ENCODE measurements at places on chromosomes 12 and 14.

DNA sequence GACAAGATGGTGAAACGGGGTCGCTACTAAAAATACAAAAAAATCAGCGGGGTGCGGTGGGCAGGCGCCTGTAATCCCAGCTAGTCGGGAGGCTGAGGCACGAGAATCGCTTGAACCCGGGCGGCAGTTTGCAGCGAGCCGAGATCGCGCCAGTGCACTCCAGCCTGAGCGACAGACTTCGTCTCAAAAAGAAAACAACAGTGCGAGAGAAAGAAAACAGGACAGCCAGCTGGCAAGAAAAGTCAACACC lies 633 bp upstream of the RNU4-2 start:
- DNase-seq, result no peak

- no peak for DNase-seq
Measured at GRCh38 chr14:36519431-36520321, at the start of gene NKX2-1. Gene NKX2-1, minus strand, starts transcription at chr14:36520232. Its CDS starts 103 bp downstream, at chr14:36520129.

DNA sequence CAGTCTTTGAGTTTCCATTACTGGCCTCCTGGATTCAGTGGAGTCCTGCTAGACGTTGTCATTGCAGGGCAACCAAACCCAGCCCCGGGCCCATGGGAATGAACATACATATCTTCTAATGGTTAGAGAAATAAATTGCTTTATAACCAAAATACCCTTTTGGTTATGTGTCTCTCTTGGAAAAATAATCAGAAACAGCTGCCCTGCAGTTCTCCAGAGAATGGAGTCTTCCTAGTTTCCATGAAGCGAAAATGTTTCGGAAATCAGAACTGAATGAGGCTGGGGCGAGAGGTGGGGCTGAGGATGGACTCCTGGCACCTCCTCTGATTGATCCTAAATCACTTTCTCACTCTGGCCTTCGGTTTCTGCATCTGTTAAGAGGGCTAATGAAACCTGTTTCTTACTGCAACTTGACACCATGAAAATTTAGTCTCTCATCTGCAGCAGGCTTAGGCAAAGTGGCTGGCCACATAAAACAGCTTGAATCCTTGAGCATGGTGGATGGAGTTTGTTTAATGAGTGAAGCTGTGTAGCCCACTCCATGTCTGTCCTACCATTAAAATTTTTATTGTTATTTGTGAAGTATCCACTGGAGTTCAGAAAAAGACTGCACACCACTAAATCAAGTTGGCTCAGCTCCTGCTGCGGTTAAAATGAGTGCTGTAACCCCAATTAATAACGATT lies 198.9 kb downstream of the CACNA1C start:
- DNase-seq, result no peak

GRCh38 chr12:68587448-68587873 lies 23.2 kb upstream of the RAP1B start:
- DNase-seq, result no peak

All from Right ventricle myocardium superior (tissue), 1 donor.